CD4-positive, alpha-beta T cell treated with Interleukin-6 for 4 hours (primary cell): ENCODE measurements at places on chromosomes 1 and 21.
A peak's percentile ranks its signal among the peaks of the same experiment; 100 is the strongest.

GRCh38 chr1:192958871-192959270 is 100.3 kb downstream of the UCHL5 start:
- DNase-seq, result no peak

DNA sequence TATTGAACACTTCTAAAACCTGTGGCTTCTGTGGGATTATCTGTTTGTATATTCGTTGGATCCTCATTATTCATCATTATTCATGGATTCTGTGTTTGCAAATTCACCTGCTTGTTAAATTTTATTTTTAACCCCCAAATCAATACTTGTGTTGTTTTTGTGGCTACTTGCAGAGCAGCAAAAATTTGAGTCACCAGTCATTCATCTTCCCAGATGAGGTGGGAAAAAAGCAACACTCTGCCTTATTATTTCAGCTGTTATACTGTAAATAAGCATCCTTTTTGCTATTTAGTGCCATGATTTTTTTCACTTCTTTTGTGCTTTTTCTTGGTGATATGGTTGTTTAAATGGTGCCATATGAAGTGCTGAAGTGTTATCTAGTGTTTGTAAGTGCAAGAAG is 56.7 kb downstream of the RASAL2 start:
- no peak for DNase-seq

GRCh38 chr1:193408782-193409293 is 222.4 kb upstream of the B3GALT2 start:
- DNase-seq, result peak; percentile 18

- no peak for DNase-seq
Observed at GRCh38 chr1:1703796-1704195, 11.2 kb upstream of the SLC35E2B start.

DNA sequence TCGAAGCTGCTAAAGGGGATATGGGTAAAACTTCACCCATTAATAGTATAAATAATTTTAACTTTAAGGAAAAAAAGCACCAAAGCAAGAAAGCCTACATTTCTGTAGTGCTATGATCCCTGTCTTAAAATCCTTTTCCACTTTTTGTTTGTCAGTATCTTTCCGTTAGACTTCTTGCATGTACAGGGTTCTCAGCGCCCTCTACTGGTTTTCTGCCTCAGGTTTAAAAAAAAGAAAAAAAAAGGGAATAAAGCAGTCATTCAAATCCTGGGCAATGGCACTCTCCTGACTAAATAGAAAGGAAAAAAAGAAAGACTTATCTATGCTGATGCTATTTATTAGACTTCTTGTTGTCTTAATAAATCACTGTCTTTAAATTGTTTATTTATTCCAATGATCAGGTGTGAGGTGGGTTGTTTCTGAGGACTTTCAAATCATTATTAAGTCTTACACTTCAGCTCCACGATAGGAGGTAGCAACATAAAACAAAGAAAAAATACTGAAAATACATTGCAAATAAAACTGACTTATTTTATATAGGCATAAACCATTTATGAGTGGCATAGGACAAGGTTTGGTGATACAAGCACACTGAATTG is 475.4 kb upstream of the NR5A2 start:
- DNase-seq, result peak; percentile 2

DNA sequence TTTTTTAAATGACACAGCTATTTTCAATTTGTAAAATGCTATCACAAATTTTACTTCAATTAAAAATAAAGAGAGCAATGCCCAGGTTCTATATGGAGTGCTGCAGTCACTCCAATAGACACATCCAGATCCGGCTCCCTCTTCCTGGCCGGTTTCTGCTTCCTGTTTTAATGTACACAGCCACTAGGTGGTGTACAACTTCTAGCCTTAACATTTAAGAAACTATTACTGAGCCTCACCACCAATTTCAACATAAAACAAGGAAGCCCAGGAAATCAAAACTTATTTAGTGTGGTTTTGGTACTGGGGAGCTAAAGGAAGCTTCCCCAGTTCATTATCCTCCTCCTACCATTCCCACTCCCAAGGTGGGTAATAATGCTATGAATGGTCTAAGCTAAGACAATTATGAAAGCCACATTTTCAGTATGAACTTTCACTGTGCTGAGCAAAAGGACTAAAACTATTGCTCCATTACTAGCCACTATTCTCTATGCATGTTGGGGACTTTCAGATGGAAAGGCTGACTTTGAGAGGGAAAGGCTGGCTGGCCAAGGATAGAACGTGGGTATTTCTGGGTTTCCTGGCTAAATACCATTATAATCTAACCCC is 25.5 kb upstream of the MTMR11 start:
- peak; percentile 50 for DNase-seq

DNA sequence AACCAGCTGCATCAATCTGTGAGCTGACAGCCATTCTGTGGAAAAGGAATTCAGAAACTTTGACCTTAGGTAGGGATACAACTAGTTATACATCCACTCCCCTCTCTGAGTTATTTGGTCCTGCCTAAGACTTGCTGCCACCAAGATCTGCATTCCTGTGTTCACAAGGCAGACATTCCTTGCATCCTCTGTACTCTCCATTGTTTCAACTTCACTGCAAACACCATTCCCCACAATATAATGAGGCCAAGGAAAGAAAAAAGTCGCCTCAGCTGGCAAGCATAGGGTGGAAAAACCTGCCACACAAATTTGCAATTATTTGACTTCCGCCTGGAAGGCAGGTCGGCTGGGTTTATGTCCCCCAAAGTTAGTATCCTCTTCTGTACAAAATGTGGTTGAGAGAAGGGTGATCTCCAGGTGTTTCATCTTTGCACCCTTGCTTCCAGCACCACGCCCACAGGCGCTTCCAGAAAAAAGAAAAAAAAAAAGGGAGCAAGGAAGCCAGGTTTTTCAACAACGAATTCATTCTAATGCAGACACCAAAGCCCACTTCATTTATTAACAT is 676 bp upstream of the CTTNBP2NL start:
- DNase-seq, result no peak

GRCh38 chr1:221723848-221724236 is 18.0 kb downstream of the DUSP10 start:
- no peak for DNase-seq

GRCh38 chr1:210143465-210144062 is 89.0 kb upstream of the SERTAD4 start:
- DNase-seq, result peak; percentile 20

GRCh38 chr1:148315071-148315811 is 163.2 kb upstream of the NBPF11 start:
- DNase-seq, result no peak

DNA sequence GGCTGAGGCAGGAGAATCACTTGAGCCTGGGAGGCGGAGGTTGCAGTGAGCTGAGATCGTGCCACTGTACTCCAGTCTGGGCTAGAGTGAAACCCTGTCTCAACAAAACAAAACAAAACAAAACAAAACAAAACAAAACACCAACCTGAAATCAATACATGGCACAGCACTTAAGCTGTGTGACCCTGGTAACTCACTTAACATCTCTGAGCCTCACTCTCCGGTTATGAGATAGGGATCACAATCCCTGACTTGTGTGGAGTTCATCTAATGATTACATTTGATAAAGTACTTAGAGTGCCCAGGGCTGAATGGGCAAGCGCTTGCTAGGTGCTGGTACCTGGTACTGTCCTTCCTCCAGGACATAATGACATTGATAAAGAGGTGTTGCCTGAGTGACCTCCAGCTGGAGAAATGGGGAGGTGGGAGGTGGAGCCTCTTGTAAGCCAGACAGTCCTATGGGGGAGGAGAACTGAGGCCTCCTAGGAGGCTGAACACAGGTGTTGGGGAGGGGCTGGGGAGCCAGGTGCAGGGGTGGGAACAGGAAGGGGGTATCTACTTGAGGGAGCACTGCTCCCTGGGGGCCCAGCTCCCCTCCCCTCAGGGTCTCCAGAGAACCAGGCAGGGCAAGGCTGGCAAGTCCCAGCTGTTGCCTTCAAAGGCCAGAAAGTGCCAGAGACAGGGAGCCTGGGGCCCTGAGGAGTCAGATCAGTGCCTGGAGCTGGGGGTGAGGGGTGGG is 17.9 kb downstream of the FOXO6 start:
- DNase-seq, result no peak

GRCh38 chr21:44352253-44352860 is 1.1 kb upstream of the TRPM2 start:
- no peak for DNase-seq

DNA sequence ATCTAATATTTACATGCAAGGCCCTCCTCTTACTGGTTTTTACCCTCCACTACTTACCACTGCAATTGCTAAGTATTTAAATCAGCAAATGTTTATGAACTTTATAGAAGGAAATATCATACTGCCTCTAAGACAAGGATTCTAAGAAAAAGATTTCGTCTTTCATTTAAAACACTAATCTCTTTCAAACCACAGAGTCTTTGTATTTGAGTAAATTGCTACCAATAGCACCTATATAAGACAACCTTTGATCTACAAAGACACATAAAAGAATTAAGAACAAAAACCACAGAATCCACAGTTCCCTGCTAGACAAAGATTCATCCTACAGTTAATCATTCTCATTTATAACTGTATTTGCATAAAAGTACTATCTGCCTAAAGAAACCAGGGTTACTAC is 37.6 kb downstream of the RNF115 start:
- DNase-seq, result no peak

- DNase-seq, result no peak
Observed at GRCh38 chr1:8238141-8239038, 79.5 kb upstream of the SLC45A1 start.

GRCh38 chr1:2045468-2046173 is 4.6 kb upstream of the PRKCZ start:
- DNase-seq, result no peak

DNA sequence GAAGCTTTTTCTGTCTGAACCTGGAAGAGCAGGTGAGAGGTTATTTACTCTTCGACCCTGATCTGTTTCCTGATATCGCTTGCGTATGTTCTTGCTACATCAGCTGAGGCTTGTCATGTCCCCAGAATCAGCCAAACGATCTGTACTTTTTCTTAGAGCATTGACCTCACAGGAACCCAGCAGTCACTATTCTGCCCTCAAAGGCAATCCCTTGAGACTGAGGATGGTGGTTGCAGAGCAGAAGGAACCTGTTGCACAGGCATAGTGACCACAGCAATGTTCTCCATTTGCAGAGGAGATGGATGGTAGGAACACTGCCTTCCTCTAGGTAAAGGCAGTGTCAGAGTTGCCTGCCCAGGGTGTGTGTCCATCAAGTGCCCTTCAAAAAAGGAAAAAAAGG is 11.3 kb upstream of the LACTBL1 start:
- no peak for DNase-seq

- DNase-seq, result no peak
Observed at GRCh38 chr1:40599926-40600325, 65.6 kb downstream of the RIMS3 start.

DNA sequence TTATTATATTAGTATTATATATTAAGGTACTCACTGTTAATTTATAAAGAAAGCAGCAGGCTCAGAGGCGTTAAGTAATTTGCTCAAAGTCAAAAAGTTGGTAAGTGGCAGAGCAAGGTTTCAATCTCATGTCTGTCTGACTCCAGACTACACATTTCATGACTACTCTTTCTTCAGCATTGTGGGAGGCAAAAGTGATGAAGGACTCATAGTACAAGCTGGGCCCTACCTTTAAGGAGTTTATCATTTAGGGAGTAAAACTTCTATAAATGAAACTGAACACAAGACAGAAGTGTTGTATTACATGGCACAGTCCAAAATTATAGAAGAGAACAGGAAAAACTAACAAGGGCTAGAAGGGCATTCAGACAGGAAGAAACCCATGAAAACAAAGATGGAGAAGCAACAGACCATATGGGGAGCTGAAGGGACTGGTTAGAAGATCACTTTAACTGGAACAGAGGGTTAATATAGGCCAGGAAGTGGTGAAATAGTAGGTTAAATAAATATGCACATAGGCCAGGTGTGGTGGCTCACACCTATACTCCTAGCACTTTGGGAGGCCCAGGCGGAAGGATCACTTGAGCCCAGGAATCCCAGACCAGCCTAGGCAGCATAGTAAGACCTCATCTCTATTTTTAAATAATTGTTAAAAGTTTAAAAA is 11.5 kb downstream of the SORT1 start:
- DNase-seq, result no peak

DNA sequence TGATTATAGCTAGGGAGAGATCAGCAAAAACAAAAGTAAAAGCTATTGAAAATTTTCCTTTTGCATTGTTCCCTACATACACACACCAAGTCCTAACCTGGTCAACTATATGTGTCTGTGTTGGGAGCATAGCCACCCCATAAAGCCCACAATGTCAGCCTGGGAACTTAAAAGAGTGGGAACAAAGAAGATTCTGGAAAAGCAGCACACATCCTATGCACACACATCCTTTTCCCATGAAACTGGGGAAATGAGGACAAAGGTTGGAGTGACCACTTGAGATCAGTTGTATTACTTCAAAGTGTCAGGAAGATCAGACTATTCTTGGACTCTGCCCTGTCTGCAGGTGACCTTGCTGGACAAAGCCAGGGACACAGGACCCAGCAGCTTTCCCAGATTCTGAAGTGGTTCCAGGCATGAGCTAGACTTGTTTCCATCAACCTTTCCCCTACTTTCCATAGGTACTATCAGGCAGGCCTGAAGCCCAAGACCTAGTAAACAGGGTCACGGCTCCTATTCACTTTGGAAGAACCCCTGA is 15.9 kb downstream of the TXNIP start:
- no peak for DNase-seq

- no peak for DNase-seq
Observed at GRCh38 chr1:188670837-188671236, 1806.8 kb downstream of the BRINP3 start.

DNA sequence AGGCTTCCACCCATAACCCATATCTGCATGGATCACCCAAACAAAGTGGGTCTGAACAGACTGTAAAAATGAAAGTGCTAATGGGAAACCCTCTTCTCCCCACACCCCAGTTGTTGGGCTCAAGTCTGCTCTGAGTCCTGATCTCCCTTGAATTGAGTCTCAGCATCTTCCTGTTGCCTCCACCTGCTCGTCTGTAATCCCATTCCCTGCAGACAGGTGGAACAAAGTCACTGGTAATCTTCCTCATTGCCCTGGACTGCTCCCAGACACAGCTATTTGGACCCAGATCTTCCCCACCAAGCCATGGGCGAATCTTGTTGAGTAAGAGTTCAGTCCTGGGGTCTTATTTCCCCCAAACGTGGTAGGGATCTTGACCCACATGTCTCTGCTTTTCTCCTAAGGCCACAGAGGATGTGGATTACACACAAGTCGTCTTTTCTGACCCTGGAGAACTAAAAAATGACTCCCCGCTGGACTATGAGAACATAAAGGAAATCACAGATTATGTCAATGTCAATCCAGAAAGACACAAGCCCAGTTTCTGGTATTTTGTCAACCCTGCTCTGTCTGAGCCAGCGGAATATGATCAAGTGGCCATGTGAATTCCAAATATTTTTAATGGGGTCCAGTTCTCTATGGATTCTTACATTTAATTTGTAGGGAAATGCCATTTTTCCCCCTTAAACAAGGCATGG is 15.7 kb downstream of the AVPR1B start:
- no peak for DNase-seq

DNA sequence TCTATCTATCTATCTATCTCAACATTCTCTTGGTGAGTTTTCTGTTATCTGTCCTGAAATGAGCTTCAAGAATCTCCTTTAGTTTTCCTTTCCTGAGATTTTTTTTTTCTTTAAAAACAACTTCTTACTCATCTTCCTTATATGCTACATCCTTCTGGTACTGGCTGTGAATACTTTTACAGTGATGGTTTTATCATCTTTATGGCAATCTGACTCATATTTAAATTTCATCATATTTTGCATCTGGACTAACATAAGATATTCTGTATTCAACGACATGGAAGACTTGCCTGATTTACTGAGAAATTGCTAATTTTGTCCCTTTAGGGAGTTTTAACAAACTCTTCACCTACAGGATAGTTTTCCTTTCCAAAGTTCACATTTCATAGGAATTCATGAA is 33.0 kb downstream of the PDE4B start:
- DNase-seq, result no peak

- DNase-seq, result no peak
Observed at GRCh38 chr1:216205176-216205575, 218.1 kb downstream of the USH2A start.
